Neuronal stem cell (in vitro differentiated cells): ENCODE measurements at places on chromosomes 2 and 18.

DNA sequence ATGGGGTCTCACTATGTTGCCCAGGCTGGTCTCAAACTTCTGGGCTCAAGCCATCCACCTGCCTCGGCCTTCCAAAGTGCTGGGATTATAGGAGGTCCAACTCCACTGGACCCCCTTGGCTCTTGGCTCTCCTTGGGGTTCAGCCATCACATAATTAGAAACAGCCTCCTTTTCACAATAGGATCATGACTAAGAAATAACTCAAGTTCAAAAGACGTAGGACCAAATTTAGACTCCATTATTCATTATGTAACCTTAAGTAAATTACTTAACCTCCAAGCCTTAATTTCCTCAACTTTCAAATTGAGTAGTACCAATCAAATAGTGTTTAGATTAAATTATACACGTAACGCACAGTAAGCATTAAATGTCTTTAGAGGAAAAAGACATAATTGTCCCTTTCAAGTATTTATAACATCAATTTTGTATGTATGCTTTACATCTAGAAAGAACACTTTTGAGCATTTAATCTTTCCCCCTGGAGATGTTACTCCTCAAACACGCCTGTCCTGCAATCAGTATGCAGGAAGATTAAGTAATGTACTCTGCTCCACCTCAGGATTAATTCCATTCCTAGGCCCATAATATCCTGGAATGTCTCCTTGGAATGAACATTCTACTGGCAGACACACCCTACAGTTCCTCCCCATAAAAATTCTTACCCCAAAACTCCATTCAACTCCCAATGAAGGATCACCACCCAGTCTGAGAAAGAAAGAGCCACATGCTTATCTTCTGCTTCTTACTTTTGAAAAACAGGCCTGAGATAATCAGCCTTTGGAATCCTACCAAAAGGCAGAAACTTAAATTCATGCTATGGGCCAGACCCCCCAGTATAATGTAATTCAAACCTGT lies 49.1 kb downstream of the COBLL1 start:
- no peak for DNase-seq

GRCh38 chr2:104641786-104642185 lies 212.1 kb upstream of the POU3F3 start:
- DNase-seq, result no peak

DNA sequence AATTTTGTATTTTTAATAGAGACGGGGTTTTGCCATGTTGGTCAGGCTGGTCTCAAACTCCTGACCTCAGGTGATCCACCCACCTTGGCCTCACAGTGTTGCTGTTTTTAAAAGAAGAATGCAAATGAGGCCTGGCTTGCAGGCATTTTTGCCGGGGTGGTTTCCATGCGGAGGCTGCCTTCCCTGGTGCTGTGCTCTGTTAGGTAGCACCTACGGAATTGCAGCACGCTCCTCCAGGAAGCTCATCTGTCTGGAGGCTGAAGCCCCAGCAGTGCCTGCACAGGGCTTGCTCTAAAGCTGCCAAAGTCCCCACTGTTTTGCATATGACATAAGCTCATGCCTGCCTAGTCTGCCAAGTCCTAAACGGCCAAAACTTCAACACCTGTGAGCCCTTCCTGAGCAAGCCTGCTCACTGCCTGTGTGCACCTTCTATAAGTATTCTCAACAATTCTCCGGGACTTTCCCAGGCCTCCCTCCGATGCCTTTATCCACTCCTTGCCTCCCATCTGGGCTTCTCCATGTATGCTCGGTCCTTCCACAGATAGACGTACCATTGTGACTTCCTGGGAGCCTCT lies 551.3 kb upstream of the RAB6C start:
- DNase-seq, result no peak

DNA sequence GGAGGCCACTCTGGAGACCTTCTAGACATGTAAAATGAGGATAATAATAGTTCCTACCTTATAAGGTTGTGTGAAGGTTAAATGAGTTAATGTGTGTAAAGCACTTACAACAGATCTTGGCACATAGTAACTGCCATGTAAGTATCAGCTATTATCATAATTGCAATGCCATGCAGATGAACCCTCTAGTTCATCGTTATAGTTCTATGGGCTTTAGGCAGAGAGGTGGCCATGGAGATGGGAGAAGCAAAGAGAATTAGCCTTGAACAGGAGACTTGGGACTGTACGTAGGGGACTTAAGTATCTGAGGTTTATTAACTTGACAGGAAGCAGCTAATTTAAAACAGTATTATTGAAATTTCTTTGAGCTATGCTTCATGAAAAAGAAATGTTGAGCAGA lies 151.8 kb downstream of the PIK3C3 start:
- no peak for DNase-seq

DNA sequence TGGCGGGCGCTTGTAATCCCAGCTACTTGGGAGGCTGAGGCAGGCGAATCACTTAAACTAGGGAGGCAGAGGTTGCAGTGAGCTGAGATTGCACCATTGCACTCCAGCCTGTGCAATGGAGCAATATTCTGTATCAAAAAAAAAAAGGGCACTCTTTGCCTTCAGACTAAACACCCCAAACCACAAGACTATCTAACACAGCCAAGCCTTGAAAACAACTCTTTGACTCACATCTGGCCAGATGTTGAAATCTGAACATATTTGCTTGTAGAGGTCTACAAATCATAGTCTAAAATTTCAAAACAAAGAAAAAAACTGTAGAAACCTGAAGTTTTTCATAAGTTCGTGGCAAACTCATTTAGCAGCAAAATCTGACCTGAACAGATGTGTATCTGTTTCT lies 94.9 kb downstream of the FAM161A start:
- DNase-seq, result no peak

DNA sequence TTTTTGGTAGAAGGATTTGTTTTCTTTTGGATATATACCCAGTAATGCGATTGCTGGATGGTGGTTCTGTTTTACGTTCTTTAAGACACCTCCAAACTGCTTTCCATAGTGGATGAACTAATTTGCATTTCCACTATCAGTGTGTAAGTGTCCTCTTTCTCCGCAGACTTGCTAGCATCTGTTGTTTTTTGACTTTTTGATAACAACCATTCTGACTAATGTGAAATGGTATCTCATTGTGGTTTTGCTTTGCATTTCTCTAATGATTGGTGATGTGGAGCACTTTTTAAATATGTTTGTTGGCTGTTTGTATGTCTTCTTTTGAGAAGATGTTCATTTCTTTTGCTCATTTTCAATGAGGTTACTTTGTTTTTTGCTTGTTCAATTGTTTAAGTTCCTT lies 260.9 kb upstream of the CWC22 start:
- no peak for DNase-seq

GRCh38 chr2:133485868-133486267 lies 82.4 kb downstream of the NCKAP5 start:
- no peak for DNase-seq

GRCh38 chr18:55320424-55321264 lies 267.3 kb downstream of the TCF4 start:
- DNase-seq, result no peak

DNA sequence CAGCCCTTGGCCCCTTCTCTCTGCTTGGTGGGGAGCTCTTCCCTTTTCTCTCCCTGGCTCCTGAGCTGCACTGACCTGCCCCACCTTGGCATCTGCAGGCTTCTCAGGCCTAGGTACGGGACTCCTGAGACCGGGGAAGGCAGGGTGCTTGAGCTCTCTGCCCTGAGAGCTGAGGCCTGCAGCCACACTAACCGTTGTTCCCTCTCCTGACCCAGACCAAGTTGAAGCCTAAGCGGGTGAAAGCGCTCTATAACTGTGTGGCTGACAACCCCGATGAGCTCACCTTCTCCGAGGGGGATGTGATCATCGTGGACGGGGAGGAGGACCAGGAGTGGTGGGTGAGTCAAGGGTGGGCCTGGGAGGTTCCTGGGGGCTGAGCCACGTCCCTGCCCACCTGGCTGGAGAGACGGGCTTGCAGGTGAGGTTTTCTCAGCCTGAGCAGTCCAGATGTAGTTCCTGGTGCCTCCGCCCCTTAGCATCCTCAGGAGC lies 22.2 kb downstream of the ITGB1BP1 start:
- no peak for DNase-seq

DNA sequence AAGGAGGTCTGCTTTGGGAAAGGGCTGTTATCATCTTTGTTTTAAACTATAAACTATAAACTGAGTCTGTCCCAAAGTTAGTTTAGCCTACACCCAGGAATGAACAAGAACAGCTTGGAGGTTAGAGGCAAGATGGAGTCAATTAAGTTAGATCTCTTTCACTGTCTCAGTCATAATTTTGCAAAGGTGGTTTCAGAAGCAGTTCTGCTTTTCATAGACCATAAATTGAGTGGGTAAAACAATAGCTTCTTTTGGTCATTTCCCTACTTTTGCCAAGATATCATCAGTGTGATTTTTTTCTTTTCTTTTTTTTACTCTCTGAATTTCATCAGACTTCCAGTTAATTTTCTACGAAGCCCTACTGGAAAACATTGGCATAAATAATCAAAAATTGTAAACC lies 117.0 kb downstream of the AP1S3 start:
- no peak for DNase-seq

GRCh38 chr18:24826605-24827004 lies 366.2 kb downstream of the HRH4 start:
- DNase-seq, result no peak

DNA sequence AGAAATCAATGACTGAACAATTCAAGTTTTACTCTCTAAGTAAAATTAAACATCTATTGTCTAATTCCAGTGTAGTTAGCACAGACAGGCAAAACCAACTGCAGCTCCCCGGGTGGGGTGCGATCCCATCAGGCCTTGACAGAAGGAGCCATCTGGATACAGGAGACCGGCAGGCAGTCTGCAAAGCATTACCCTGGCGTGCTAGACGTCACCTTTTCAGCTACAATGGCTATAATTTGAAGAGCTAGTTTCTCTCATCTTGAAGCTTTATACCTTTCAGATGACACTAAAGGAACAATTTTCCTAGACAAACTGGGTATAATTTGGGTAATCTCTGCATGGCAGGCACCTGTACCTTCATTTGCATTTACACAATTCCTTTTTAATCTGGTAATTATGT lies 761.5 kb upstream of the SOX11 start:
- no peak for DNase-seq

GRCh38 chr2:189208254-189208653 lies 28.7 kb upstream of the COL5A2 start:
- peak; percentile 6 for DNase-seq

GRCh38 chr2:109644571-109645275 lies 30.6 kb downstream of the SOWAHC start:
- DNase-seq, result no peak

DNA sequence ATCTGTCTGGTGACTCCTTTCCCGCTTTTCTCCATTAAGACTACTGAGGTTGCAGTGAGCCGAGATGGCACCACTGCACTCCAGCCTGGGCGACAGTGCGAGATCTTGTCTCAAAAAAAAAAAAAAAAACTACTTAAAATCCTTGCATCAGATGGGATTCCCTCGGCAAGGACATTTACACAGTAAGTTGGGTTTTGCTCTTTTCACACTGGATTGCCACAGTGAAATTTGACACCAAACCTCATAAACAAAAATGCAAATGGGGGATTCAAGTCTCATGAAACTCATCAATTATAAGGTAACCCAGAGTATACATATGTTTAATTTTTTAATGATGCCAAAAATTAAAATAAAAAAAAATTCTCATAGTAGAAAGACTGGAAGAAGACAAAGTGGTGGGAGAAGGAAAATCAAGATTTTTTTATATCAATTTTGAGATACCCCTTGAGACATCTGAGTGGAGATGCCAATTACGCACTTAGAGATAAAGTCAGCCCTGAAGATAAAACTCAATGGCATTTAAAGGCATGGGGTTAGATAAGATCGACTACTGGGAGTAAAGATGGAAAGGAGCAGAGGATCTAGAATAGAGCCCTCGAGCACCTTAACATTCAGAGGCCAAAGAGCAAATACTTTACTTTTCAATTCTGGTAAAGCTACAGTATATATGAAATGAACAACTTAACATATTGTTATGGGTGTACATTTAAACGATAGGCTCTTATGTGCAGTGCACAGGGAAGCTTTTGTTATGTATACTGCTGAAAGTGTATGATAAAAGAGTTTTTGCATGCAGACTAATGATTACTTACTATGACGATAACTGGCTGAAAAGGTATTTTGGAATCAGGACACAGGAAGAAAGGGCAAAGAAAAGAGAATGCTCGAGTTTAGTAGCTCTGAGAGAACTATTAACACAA lies 37.6 kb downstream of the CHMP3 start:
- no peak for DNase-seq

GRCh38 chr18:22186484-22186971 lies 17.1 kb downstream of the GATA6 start:
- DNase-seq, result no peak

- DNase-seq, result no peak
These were observed 90.1 kb upstream of the RAB12 start for GRCh38 chr18:8519102-8519501.

- DNase-seq, result no peak
These were observed 56.4 kb downstream of the PLB1 start for GRCh38 chr2:28552045-28552823.

DNA sequence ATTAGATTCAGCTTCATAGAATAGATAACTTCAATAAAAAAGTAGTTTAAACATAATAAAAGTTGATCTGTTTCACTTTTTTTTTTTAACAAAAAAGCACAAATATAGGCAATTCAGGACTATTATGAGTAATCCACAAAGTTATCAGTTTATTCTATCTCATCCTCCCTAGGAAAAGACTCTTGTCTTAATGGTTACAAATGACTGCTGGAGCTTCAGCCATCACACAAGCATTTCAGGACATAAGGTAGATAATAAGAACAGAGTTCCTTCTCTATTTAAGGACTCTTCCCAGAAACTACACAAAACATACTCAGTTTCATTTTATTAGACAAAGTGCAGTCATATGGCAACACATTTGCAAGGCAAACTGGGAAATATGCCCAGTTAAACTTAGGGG lies 357.6 kb upstream of the SETBP1 start:
- no peak for DNase-seq

- DNase-seq, result no peak
These were observed 61.3 kb downstream of the SPRED2 start for GRCh38 chr2:65371074-65371434.

DNA sequence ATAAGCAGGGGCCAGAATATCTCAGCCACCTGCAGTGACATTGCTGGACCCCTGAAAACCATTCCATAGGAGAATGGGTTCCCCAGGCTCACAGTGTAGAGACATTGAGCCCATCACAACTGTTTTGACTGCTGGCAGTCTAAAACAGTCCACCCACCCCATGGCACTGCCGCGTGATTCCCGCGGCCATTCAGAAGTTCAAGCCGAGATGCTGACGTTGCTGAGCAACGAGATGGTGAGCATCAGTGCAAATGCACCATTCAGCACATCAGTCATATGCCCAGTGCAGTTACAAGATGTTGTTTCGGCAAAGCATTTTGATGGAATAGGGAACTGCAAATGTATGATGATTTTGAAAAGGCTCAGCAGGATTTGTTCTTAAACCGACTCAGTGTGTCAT lies 139.4 kb downstream of the GFPT1 start:
- DNase-seq, result no peak
